ENCODE measurements at places on chromosomes 16 and 17.

- DNase-seq: no peak
Measured at GRCh38 chr16:84087466-84088151, 29.1 kb downstream of the MBTPS1 start.

GRCh38 chr17:63150994-63151464, 185.0 kb downstream of the TANC2 start:
- no peak for DNase-seq

GRCh38 chr17:16287563-16288027, 65.7 kb downstream of the CENPV start:
- DNase-seq: no peak

GRCh38 chr16:78957317-78958100, 643.0 kb downstream of the MAF start:
- DNase-seq: no peak

DNA sequence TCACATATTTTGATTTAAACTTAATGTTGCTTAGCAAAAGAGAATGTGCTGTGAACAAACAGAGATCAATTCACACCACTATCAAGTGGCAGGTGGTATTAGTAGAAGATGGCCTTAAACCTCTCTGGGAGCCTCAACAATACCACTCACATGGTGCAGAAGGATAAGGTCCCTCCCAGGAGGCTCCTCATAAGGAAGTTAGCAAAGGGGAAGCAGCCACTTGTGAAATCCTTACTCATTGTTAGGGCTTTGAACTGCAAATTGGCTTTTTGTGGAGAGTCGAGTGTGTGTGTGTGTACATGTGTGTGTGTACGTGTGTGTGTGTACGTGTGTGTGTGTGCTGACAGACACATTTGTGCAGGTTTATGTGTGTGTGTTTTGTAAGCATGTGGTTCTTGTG, 48.9 kb upstream of the ASIC2 start:
- no peak for DNase-seq

DNA sequence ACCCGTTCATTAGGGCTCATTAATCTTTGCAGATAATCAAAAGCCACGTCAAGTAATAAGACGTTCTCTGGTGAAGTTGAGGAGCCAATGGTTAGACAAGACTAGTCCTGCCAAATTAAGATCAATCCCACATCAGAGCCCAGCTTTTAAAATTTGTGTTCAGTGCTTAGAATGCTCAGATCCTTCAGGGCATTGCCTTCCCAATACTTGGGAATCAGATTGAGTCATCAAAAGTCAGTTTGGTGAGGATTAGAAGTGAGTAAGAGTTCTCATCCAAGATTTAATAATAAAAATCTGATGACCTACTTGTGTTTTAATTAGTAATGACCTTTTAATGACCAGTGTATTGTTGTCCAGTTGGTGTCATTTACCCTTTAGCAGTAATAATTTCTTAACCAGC, 19.8 kb downstream of the MAP2K4 start:
- no peak for DNase-seq

GRCh38 chr17:67491009-67491680, 114.1 kb downstream of the PITPNC1 start:
- DNase-seq: peak; percentile 85

- no peak for DNase-seq
Measured at GRCh38 chr16:67417333-67418061, 1.2 kb upstream of the ZDHHC1 start.

GRCh38 chr17:50209472-50210239, 8.2 kb upstream of the COL1A1 start:
- peak; percentile 90 for DNase-seq

- DNase-seq: no peak
Measured at GRCh38 chr16:11099672-11100205, 155.4 kb downstream of the CLEC16A start.

- no peak for DNase-seq
Measured at GRCh38 chr17:69030169-69030568, 30.6 kb downstream of the ABCA9 start.

DNA sequence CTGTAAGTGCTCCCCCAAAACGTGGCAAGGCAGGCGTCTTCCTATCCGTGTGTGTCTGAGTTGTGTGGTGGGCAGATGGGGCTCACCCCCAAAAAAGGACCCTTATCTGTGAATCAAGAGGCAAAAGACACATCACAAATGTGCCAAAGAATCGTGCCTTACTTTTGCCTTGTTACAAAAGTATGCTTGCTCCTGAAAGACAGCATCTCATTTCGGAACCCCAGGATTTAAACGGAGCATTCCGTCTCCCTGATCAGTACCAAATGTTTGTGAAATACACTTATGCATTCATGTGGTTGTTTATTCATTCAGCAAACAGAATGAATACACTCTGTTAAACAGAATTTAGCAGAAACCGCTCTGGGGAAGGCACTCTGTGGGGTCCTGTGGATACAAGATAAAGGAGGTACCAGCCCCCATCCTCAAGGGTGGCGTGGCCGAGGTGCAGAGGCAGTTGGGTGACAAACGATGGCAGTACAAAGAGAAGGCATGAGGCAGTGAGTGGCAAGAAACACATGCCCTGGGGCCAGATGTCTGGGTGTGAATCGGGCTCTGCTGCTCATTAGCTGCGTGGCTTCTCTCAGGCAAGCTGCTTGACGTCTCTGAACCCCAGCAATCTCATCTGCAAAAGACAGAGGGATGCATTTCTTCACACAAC, 654 bp downstream of the WFDC1 start:
- no peak for DNase-seq

DNA sequence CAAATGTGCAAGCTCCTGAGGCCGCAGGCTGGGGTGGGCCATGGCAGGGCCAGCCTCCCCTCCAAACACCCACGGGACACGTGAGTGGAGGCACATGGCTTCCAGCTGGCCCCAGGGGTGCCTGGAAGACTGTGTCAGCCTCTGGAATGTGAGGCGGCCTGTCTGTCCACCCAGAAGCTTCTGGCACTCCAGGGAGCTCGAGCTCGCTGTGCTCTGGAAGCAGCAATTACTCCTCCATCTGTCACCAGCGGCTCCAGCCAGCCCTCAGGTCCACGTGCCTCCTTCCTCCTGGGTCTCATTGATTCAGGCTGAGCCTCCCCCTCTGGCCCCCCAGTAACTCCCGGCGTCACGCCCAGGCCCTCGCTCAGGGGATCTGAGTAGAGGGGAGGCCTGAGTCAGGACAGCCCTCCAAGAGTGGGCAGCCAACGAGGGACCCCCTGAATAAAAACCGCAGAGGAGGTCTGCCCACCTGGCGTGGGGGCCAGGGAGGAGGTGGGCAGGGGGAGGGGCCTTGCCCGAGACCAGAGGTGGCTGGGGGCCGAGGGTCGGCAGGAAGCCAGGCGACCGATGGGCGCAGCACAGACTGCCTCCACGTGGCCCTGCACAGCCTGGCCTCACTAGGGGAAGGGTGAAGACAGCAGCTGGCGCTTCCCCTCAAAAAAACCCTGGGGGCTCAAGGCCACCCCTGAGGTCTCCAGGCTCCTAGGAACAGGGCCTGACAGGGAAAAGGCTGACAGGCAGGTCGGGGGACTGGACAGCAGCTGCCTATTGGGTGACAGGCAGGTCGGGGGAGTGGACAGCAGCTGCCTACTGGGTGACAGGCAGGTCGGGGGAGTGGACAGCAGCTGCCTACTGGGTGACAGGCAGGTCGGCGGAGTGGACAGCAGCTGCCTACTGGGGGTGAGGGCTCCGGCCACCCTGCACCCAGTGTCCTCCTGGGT, 11.9 kb downstream of the PIEZO1 start:
- no peak for DNase-seq

DNA sequence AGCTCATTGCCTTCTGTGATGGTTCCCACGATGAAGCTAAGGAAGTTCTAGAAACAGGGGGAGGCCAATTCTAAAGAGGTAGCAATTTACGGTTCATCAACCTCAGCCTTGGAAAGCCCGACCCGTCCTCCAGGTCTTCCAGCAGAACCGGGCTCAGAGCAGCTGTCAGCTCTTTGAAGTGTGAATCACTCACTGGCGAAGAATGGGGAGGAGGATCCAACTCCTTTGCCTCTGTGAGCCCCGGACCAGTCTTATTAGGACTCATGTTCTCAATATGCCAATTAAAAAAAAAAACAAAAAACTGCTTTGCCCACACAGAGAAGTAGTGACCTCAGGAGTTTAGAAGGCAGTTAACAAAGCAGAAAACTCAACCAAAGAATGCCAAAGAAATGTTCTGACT, 31.4 kb downstream of the STX8 start:
- DNase-seq: no peak

- peak; percentile 92 for DNase-seq
Measured at GRCh38 chr17:1645207-1646171, at the start of gene SCARF1. Gene SCARF1, minus strand, starts transcription at chr17:1645732. Its CDS starts 35 bp downstream, at chr17:1645697.

All from cardiac septum (tissue), 1 donor.